ENCODE measurements at places on chromosomes 16 and 17.

DNA sequence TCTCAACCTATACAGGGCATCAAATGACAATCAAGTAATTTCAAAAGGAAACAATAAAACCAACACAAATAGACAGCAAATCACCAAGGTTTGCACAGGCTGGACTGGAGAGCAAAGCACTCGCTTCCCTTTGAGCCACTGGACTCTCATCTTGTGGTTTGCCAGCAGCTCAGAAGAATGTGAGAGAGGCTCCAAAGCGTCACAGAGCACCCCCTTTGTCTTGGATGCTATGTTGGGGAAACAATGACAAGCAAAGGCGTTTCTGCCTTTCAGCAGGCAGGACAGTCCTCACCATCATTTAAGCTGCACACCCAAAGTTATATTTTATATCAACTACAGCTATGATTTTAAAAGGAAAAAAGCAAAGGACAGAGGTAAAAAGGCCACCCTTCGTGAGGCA is 13.2 kb downstream of the SLC6A4 start:
- no peak for DNase-seq

DNA sequence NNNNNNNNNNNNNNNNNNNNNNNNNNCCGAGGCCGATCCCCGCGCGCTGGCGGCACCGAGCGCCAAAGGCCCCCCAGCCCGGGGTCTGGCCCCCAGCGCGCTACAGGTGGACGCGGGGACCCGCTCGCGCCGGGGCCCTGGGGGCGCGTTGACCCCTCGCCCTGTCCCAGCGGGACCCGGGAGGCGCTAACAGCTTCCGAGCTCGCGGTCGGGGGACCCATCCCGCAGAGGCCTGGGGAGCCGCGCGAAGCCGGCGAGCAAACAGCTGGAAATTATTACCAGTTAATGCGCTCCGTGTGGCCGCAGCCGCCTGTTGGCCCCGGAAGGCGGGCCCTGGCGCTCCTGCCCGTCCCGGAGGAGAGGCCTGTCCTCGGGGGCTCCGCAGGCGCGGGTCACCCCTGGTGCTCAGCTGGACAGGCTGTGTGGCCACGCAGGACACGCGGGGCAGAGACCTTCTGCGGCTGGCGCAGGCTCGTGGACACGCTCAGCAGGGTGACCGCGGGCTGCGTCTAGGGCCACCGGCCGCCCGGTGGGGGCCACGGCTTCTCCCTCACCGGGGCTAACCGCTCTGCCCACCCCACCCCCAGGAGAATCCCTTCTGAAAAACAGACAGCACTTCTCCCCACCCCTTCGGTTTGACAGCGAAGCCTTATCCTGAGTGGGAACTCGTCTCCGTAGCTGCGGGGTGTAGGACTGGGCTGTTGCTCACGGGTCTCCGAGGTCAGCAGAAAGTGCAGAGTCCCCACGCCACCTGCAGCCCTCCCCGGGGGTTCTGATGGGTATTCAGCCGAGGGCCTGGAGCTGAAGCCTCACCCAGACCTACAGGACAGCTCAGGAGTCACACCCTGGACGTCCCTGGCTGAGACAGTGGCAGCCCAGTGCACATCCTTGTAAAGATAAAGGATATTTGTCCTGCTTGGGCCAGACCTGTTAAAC is 138.7 kb upstream of the RPH3AL start:
- no peak for DNase-seq

GRCh38 chr17:62755141-62755851 is 52.8 kb downstream of the MARCHF10 start:
- no peak for DNase-seq

- DNase-seq: no peak
Observed at GRCh38 chr16:30068750-30069610, 3.4 kb downstream of the ALDOA start.

GRCh38 chr17:16987830-16988601 is 16.1 kb upstream of the TNFRSF13B start:
- DNase-seq: peak; percentile 53

GRCh38 chr17:42132941-42133340 is 10.3 kb downstream of the HSPB9 start:
- peak; percentile 83 for DNase-seq

- no peak for DNase-seq
Observed at GRCh38 chr17:79001190-79002020, 8.2 kb downstream of the CANT1 start.

DNA sequence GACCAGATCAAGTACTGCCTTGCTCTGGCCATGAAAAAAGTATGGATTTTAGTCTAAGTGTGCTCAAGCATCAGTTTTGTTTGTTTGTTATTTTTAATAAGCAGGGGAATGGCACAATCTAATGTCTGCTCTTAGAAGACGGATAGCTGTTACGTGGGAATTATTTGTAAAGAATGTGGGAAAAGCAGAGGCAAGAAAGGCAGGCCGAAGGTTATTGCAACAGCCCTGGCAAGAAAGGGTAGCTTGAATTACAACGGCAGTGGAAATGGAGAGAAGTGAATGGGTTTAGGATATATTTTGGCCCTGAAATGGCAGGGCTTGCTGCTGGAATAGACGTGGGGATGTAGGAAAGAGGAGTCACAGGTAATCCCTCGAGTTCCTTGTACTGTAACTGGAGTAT is 987 bp upstream of the HASPIN start:
- no peak for DNase-seq

GRCh38 chr17:76701471-76701967 is 9.2 kb downstream of the MXRA7 start:
- no peak for DNase-seq

GRCh38 chr17:37824534-37825485 is 80.0 kb upstream of the HNF1B start:
- peak; percentile 95 for DNase-seq

GRCh38 chr17:51147650-51148049 is 5.7 kb upstream of the NME1 start:
- no peak for DNase-seq

DNA sequence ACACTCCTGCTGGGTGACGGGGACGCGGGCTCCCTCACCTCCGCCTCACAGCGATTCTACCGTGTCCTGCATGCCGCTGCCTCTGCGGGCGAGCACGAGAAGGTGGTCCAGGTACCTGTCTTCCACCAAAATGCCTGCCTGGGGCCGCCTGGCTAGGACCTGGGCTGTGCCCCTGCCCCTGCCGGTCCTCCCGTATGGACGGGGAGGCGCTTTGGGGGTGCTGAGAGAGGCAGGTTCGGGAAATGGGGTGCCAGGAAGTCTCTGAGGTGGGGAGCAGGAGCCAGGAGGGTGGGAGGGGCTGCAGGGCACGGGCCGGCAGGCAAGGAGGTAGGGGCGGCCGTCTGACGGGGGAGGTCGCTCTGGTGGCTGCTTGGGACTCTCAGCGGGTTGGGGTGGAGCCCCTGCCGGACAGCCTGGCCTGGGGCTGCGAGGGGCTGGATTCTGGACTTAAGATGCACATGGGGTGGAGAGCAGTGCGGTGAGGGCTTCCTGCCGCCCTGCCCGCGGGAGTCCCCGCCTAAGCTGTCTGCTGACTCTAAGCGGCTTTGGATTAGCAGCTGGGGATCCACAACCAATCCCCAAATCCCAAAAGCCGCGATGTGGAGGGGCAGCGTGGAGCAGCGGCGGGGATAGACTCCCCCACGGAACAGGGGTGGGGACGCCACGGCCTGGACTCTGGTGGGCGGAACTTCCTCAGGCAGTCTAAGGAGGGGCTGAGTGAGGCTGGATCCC is 5.8 kb downstream of the CHTF18 start:
- DNase-seq: no peak

DNA sequence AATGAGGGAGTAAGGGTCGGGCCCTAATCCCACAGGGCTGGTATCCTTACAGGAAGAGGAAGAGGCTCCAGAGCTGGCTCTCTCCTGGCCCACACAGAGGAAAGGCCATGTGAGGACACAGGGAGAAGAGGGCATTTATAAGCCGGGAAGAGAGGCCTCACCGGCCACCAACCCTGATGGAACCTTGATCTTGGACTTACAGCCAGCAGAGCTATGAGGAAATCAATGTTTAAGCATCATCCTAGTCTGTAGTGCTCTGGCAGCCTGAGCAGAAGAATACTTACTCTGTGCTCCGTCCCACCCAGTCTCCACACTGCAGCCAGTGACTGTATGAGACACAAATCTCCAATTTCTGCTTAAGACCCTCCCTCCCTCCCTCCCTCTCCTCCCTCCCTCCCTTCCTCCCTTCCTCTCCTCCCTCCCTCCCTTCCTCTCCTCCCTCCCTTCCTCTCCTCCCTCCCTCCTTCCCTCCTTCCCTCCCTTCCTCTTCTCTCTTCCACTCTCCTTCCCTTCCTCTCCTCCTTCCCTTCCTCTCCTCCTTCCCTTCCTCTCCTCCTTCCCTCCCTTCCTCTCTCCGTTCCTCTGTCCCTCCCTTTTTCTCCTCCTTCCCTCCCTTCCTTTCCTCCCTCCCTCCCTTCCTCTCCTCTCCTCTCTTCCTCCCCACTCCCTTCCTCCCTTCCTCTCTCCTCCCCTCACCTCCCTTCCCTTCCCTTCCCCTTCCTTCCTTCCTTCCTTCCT is 8.9 kb upstream of the TMEM220 start:
- no peak for DNase-seq

GRCh38 chr17:66372182-66372581 is 69.8 kb downstream of the PRKCA start:
- DNase-seq: no peak

DNA sequence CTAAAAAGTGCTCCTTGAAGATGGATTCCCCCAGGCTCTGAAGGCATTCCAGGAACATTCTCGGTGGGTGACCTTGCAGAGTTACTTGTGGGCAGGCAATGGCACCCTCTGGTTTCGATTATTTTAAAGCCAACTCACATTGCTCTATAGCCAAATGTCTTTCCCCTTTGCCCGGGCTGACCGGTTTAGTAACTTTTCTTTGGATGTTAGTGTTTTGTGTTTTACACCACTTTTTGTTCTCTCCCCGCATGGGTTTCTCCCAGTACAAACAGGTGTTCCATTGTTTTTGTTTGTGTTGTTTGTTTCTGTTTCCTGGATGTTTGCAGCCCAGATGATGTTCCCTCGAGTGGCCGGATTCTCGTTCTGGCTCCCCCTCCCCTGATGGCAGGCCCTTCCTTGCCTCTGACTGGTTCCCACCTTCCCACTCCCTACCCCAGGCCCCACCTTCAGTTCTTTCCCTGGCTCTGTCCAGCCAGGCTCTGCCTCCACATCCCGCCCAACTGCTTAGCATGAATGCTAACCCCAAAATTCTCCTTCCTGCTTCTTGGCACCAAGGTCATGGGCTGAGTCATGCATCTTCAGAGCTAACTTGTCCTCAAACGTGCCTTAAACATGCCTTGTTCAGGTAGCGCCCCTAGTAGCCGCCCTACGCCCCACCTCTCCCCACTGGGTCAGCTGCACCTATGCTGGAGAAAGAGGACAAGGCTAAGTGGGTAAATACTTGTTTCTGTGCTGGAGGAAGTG is 40.6 kb downstream of the ELAC2 start:
- no peak for DNase-seq

DNA sequence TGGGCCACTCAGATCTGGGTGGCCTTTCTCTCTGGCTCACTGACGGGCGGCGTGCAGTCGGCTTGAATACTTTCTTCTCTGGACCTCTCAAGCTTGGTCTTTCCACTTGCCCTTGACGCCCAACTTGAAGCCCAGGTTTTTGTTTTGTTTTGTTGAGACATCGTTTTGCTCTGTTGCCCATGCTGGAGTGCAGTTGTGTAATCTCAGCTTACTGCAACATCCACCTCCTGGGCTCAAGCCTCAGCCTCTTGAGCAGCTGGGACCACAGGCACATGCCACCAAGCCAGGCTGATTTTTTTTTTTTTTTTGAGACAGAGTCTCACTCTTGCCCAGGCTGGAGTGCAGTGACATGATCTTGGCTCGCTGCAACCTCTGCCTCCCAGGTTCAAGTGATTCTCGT is 22.7 kb upstream of the KIF19 start:
- no peak for DNase-seq

DNA sequence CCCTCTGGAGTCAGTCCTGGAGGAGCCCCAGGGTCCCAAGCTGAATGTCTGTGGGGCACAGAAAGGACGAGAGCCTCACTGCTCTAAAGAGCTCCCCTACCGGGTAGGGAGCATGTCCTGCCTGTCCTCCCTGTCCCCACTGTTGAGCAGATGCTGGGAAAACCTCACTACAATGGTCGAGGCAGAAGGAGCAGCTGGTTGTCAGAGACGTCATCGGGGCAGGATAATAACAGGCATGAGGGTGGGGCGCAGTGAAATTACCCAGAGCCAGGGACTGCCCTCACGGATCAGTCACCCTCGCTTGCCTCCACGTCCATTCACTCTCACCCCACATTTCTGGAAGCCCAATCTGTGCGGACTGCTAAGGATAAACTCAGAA is 538 bp downstream of the TM4SF5 start:
- DNase-seq: no peak

GRCh38 chr17:57415751-57416207 is 159.5 kb downstream of the MSI2 start:
- no peak for DNase-seq

DNA sequence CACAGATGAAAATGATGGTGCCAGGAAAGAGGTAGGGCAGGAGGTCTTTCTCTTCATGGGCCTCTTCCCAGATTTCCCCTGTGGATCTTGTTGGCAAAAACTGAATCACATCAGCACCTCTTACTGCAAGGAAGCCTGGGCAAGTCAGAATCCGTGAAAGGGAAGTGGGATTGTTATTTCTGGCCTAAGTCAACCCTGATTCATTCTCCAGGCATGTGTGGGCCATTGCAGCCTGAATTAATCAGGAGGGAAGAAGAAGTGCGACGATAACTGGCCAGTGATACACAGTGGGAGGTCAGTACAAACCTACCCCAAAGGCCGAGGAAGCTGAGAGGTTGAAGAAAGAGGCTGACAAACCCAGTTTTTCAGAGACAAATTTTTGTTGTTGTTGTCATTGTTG is 17.9 kb upstream of the NSMCE1 start:
- peak; percentile 91 for DNase-seq

DNA sequence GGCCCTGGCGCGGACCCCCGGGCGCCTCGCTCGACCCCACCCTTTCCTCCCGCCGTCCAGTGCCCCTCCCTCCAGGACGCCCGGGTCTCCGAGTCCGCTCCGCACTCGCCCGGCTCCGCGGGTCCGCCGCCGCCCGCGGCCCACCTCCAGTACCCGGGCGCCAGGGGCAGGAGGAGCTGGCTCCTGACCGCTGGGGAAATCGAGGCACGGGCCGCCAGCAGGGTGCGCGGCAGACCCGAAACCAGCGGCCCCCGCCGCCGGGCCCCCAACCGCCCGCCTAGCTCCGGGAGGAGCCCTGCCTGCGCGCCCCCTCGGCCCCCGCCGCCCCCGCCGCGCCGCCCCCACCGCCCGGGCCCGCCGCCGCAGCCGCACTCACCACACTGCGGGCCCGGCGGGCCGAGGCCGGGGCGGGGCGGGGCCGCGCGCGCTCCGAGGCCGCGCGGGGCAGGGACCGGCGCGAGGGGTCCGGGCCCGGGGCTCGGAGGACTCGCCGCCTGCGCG is 333 bp downstream of the MAFG start:
- DNase-seq: no peak

DNA sequence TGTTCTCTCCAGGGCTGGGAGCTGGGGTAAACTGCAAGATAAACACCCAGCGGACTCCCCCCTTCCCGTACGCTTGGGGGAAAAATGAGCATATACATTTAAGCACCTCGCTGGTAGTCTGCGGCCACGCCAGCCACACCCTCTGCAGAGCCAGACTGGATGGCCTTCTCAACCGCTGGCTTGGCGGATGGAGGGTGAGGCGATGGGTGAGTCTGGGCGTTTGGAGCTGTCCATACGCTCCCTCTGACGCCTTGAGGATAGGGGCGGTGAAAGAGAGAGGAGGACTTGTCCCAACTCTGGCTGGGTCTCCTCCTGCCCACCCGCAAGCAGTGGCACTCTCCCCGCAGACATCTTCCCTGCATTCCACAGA is 1.0 kb downstream of the ITGA3 start:
- no peak for DNase-seq

Data from RCC 7860 (cell line).